ENCODE measurements at places on chromosomes 5 and 9.

GRCh38 chr5:149445739-149446369 is 66.8 kb upstream of the IL17B start:
- DNase-seq = no peak

- no peak for DNase-seq
Observed at GRCh38 chr5:122492675-122493074, 180.6 kb downstream of the SNCAIP start.

DNA sequence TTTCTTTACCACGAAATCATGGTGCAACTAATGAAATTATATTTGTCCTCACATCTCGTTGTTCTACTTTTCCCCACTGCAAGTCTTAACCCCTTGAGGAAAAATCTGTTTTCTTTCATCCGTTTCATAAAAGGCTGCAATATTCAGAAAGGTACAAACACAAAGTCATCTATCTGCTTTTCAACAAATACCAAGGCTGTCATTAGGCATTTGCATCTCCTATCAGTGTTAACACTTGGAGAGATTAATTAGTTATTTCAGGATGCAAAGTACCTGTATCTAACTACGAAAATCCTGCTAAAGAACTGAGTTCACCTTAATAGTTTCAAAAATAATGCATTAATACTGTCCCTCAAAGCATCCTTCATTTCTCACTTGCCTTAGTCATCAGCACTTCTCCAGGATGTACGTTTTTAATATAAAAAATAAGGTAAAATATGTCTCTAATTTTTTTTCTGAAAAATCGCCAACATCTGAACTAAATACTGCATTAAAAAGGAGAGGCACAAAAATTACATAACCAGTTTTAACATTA is 1.8 kb downstream of the ARRDC3 start:
- DNase-seq = no peak

- DNase-seq = no peak
Observed at GRCh38 chr5:149162401-149163084, 21.2 kb downstream of the ABLIM3 start.

GRCh38 chr5:132469380-132470009 is 21.1 kb downstream of the IRF1 start:
- DNase-seq = no peak

- DNase-seq = no peak
Observed at GRCh38 chr9:105959531-105959930, 265.2 kb downstream of the TMEM38B start.

DNA sequence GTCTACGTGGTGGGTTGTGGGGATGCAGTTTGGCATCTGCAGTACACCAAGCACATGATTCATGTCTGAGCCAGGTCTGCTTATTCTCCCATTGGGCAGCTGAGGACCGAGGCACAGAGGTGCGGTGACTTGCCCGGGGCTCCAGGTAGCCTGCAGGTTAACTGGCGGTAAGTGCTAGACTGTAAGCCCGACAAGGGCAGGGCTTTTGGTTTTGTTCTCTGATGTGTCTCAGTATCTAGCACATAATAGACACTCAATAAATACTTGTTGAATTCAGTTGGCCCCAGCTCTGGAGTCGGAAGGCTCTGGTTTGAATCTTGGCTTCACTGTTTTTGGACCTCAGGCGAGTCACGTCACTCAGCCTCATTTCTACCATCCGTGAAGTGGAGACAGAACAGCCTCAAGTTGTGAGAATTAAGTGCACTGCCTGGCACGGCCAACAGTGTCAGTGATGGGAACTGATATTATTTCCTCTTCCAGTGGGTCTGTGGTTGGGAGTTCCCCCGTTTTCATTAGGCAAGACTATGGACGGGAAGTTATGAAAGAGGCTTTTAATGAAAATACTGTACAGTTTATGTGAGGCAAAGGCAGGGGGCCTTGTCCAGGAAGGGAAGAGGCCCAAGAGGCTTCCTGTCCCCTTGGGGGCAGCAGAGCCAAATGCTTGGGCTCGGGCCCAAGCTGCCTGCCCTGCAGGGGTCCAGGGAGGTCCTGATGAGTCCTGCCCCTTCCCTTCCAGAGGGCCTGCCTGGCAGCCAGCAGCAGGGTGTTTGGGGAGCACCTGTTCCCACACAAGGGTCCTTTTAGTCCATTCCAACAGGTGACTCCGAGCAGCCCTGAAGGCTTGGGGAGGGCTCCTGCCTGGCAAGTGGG is 3.3 kb downstream of the PRELID1 start:
- DNase-seq = no peak

DNA sequence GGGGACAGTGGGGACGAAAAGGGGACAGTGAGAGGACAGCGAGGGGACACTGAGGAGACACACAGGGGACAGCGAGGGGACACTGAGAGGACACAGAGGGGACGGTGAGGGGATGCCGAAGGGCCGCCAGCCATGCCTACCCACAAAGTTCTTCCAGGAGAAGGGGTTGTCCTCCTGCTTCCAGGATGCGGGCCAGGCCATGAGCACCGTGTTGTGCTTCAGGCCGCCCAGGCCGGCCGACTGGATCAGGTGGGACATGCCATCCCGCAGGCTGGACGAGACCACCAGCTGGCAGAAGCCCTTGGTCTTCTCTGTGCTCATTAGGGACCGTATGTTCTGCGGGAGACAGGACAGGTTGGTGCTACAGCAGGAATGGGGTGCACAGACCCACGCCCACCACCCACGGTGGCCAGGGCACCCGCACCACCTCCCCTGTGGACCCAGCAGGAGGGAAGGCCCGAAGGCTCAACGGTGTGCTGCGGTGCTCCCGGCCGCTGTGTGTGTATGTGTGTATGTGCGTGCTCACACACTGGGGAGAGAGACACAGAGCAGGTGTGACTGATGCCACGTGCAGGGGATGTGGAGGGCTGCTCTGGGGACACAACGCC is 46.6 kb downstream of the SLC12A7 start:
- DNase-seq = no peak

- DNase-seq = no peak
Observed at GRCh38 chr5:83471405-83472212, at the start of gene VCAN. Gene VCAN, plus strand, starts transcription at chr5:83471744. Its CDS starts 11,775 bp downstream, at chr5:83483519.
